Suppressor macrophage treated with lipopolysaccharide for 1 hour (primary cell): ENCODE measurements at places on chromosomes 11 and 22.
A peak's percentile ranks its signal among the peaks of the same experiment; 100 is the strongest.

DNA sequence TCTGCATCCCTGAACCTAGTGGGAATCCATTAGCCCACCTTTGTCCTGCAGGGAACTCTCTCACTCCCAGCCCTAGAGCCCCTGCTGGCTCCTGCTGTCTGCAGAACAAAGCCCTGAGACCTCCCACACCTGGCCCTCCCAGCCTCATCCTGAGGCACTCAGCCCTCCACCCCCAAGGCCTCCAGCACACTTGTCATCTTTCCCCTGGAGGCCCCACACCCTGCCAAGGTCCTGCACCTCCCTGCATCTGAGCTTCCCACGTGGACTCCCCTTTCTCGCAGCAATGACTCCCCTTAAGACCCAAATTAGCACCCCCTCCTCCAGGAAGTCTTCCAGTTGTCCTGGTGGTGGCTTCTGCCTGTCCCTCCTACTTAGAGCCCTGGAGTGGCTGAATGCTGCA lies 42.3 kb upstream of the LINC01488 start:
- no peak for DNase-seq

GRCh38 chr11:45051621-45052020 lies 94.8 kb upstream of the PRDM11 start:
- DNase-seq, result no peak

GRCh38 chr22:48373626-48374173 lies 1454.0 kb downstream of the BRD1 start:
- no peak for DNase-seq

DNA sequence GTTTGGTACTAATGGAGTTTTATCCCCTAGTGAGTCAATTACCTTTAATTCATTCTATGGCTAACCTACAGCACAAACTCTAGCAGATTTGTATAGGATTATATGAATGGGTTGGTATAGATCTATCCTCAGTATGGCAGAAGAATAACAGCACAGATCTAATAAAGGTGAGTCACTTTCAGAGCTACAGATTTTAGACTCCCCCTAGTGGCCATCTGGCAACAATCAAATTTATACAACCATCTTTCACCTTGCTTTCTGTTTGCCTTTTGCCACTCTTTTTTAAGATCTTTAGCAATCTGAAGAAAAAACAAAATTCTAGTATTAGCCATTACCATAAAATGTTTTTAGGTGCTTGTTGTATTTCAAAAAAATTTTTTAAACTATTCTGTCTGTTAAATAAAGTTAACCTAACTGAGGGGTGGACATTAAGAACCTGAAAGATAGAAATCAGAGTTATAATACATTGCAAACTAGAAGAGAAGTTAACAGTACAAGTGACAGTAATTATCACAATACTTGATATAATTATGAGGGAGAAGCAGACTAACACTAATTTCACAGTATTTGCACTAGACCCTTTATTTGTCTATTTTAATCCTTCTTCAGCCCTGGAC lies 25.8 kb downstream of the DDIAS start:
- DNase-seq, result peak; percentile 85

GRCh38 chr11:47609675-47610074 lies 15.5 kb upstream of the C1QTNF4 start:
- no peak for DNase-seq

GRCh38 chr11:62130283-62131169 lies 6.7 kb downstream of the INCENP start:
- DNase-seq, result no peak

- DNase-seq, result peak; percentile 39
Measured at GRCh38 chr11:19670030-19670791, 42.4 kb upstream of the NAV2 start.

DNA sequence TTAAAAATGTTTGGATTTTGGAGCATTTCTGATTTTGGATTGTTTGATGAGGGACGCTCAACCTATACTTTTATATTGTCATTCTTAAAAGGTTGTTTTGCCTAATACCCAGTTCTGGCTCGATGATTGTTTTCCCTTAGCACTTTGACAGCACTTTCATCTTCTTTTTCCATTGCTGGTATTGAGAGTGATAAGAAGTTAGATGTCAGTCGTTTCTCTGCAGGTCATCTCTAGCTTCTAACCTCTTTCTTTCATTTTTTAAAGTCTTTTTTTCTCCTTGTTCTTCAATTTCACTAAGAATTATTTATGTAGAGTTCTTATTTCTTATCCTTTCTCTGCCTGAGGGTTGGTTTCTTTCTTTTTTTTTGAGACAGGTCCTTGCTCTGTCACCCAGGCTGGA lies 18.8 kb downstream of the PPP6R3 start:
- no peak for DNase-seq

DNA sequence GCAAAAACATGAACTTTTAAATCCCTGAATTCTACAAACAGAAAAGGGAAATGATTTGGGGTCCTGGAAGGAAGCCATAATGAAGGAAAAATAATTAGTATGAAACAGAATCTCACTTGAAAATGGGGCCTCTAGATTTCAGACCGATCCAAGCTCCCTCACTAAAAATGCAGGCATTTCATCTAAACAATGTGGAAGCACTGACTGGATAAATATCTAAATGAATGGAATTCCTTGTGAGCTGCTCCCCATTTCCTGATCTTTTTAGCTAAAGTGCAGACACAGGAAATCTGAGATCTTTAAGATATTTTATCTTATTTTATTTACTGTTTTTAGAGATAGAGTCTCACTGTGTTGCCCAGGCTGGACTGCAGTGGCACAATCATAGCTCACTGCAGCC lies 1255.8 kb downstream of the LRRC4C start:
- no peak for DNase-seq

- DNase-seq, result no peak
Measured at GRCh38 chr11:114027926-114028325, 31.6 kb upstream of the ZBTB16 start.

- no peak for DNase-seq
Measured at GRCh38 chr11:15150507-15150906, 35.8 kb downstream of the INSC start.

- no peak for DNase-seq
Measured at GRCh38 chr11:73156686-73157085, 14.6 kb upstream of the FCHSD2 start.

DNA sequence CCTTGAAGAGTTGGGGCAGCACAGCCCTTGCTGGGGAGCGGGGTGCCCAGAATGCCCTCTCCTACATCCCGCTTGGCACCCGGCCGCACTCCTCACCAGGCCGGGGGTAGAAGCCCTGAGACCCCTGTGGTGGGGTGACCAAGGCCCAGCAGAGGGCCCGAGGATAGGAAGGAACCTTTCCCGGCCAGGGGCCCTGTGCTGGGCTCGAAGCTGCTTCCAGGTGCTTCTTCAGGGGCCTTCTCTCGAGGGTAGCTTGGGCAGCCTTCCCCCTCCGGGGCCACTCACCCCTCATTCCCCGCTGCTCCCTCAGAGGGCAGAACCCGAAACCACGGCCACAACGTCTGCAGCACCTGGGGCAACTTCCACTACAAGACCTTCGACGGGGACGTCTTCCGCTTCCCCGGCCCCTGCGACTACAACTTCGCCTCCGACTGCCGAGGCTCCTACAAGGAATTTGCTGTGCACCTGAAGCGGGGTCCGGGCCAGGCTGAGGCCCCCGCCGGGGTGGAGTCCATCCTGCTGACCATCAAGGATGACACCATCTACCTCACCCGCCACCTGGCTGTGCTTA lies 752 bp downstream of the MUC2 start:
- DNase-seq, result no peak

DNA sequence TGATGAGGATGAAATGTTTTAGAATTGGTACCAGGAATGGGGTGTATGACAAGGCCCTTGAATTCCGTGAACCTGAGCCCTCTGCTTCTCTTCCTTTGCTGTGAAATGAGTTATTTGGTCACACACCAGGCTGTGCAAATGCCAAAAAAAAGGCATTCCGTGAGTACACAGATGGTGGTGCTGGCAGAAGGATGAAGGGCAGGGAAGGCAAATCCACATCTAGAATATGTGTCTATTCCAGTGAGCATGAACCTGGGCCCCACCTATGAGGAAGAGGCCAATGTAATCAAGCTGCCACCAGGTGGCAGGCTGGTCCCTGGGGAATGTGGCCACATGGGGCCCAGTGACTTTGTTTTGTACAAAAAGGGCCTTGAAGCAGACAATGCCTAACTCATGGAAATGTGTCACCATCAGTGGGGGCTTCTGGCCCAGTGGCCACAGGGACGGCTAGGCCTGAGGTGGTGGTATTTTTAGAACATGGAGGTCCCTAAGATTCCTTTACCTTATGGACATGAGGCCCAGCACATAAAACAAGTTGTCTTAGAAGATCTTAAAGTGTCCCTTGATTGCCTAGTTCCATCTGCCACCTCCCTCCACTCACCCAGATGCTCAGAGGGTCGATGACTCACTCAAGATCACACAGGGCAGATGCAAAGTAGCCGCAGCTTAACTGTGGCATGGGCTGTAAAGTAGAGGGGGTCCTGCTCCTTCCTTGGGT lies 3.9 kb upstream of the RNF215 start:
- peak; percentile 86 for DNase-seq

DNA sequence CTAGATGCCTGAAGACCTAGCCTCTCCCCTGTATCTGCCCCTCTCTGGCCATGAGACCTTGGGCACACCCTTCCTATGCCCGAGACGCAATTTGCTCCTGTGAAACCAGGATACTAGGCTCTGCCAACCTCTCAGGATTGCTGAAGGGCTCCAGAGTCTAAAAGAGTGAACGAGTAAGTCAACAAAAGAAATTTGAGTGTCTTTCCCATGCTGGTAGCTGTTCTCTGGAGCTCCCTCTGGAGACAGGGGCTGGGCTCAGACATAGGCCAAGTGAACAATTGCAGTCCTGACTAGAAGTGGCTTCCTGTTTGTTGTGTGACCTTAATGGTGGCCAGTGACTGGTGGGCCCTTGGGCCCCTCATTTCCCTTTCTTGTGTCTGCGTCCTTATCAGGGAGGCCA lies 189.0 kb upstream of the NARS2 start:
- DNase-seq, result no peak

- peak; percentile 73 for DNase-seq
Measured at GRCh38 chr22:39471381-39472141, 14.7 kb downstream of the MGAT3 start.

DNA sequence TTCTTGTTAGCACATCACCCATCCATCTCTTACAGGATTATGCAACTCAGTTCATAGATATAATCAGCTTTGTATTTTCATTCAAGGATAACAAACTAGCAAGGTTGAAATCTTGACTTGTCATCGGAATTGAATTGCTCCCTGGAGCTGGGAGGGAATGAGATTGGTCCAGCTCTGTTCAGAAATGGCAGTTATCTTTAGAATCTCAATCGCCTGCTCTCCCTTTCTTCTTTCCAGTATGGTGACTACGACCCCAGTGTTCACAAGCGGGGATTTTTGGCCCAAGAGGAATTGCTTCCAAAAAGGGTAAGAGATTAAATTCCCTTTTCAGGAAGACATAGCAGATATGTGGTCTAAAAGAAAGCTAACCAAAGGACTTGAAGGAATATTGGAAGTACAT lies 51.0 kb downstream of the NF2 start:
- no peak for DNase-seq

DNA sequence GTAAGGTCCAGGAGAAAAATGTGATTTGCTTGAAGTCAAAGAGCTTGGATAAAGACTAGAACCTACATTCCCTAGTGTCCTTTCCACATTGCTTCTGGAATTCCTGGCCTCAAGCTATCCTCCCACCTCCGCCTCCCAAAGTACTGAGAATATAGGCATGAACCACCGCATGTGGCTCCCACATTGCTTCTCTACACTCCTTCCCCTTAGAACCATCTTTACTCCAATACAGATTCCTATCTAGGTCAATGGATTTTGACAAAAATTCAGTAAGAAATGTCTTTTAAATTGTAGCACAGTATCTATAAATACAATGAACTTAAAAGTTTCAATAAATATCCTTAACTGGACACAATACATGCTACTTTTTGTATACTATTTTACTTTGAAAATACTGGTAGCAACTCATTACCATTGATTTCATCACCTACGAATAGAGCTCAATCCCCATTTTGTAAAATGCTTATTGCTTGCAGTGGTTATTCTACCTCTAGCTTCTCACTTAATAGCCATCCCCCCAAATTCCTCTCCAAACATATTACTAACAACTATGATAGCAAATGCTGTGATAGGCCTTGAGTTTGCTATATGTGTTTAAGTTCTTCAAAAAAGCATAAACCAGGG lies 53.4 kb downstream of the GAB2 start:
- no peak for DNase-seq

DNA sequence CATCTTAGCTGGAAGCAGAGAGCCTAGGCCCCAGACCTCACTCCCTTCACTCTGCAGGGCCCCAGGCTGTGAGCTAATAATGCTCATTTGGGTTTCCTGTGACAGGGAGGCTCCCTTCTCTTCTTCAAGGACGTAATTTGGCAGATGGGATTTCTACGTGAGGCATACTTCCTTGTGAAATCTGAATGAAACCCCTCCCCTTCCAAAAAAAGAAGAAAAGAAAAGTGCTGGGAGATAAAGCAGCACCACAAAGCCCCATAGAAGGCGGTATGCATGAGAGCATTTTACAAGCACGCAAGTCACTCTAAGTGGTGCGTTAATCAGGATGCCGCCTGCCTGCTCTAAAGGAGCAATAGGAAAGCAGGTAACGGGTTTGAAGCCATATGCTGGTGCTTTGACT lies 5.7 kb downstream of the P2RX3 start:
- DNase-seq, result no peak

- DNase-seq, result no peak
Measured at GRCh38 chr11:24585192-24585591, 88.3 kb downstream of the LUZP2 start.

GRCh38 chr22:27526901-27527300 lies 274.7 kb downstream of the MN1 start:
- no peak for DNase-seq

DNA sequence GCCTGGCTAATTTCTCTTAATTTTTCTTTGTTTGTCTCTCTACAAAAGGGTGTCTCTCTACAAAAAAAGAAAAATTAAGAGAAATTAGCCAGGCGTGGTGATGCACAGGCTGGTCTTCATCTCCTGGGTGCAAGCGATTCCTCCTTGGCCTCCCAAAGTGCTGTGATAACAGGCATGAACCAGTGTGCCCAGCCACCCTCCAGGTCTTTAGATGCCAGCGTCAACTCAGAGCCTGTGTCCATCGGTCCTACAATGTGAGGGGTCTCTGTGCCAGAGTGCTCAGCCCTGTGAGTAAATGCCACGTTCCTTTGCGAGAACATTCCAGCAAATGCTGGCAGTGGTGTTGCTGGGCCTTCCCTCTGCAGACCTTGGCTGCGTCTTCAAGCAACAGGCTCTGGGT lies 62.7 kb downstream of the IGF2 start:
- DNase-seq, result no peak

- no peak for DNase-seq
Measured at GRCh38 chr11:15579287-15580001, 464.7 kb downstream of the INSC start.

DNA sequence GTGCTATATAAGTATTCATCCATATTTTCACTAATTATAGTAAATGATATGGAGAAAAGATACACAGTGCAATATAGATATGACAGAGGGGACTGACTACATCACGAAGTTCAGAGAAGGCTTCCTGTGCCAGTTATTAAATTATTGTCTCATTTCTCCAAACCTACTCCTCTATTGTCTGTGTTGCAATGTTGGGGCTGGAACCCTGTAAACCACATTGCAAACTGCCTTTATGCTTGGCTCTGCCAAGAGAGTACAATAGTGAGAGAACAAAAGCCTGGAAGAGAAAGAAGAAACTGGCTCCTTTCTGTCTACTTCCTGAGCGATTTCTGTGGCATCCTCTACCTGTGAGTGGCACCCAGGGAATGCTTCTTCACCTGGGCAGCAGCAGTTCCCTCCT lies 46.4 kb downstream of the ME3 start:
- DNase-seq, result no peak

- no peak for DNase-seq
Measured at GRCh38 chr11:128208329-128209137, 378.8 kb downstream of the ETS1 start.

GRCh38 chr11:132032555-132032954 lies 662.1 kb downstream of the NTM start:
- no peak for DNase-seq
